ENCODE measurements at places on chromosomes 7 and 10.
A peak's percentile ranks its signal among the peaks of the same experiment; 100 is the strongest.

GRCh38 chr10:86815035-86815617, 58.7 kb downstream of the BMPR1A start:
- DNase-seq = peak; percentile 64

- no peak for DNase-seq
Measured at GRCh38 chr7:127474457-127474856, 81.9 kb upstream of the ZNF800 start.

DNA sequence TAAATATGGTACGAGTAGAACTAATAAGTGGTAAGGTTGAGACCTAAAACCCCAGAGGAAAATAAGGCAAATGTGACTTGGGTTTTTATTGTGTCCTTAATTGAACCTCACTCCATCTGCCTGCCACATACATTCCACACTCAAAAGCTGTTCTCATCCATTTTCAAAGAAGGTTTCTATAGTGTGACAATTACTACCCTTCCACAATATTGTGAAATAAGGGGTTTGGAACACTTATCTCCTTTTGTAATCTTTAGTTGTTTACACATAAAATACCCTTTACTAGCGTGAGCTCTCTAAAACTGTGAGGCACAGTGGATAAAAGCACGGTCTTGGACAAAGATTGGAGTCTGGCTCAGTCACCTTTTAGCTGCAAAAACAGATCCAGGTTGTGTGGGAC, 166.6 kb downstream of the THSD7A start:
- DNase-seq = no peak

DNA sequence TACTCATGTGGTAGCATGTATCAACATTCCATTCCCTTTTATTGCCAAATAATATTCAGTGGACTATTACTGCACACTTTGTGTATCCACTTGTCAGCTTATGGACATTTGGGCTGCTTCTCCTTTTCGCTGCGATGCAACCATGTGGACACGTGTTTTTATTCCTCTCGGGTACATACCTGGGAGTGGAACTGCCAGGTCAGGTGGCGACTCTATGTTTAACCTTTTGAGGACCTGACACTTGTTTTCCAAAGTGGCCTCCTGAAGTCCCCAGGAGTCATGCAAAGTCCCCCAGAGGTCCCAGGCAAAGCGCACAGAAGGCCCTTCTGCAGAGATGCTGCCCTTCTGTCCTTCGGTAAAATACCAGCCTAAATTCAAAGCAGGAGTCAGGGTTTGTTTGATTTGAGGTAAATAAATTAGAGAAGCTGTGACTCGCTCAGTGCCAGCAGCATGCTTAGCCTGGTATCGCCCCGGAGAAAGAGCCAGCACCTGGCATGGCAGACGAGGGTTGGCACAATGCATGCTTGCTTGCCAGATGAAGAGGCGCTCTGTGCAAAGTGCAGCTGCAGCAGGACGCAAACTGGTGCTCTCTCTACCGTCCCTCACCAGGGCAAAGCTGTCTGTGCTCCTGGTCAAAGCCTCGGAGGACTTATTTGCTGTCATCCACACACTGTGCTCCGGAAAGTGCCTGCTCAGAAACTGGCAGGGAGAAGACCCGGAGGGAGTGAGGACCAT, 37.8 kb downstream of the HIPK2 start:
- DNase-seq = no peak

DNA sequence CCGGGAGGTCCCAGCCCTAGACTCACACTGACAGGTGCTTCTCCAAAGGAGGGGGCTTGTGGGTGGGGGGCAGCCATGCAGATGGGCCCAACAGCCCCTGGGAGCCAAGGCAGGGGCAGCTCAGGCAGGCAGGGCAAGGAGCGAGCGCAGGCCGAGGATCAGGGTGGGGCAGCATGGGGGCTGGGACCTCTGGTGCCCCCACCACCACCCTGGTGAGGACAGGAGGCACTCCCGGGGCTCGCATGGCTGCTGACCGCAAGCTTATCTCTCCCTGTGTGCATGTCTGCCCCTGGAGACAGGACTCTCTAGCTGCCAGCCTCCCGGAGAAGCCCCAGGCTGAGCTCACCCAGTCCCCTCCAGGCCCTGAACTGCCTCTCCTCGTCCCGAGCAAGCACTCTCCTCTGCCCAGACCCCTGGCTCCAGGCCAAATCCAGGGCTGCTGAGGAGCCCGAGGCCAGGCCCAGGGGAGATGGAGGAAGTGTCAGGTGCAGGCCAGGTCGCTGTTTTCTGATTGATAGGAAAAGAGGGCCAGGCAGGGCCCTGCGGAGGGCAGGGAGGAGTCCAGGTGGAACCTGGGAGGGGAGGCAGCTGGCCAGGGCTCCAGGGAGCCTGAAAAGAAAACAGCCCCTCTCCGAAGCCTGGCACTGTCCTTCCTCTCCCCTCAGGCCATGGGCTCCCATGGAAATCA, 39.0 kb downstream of the PDGFA start:
- no peak for DNase-seq

DNA sequence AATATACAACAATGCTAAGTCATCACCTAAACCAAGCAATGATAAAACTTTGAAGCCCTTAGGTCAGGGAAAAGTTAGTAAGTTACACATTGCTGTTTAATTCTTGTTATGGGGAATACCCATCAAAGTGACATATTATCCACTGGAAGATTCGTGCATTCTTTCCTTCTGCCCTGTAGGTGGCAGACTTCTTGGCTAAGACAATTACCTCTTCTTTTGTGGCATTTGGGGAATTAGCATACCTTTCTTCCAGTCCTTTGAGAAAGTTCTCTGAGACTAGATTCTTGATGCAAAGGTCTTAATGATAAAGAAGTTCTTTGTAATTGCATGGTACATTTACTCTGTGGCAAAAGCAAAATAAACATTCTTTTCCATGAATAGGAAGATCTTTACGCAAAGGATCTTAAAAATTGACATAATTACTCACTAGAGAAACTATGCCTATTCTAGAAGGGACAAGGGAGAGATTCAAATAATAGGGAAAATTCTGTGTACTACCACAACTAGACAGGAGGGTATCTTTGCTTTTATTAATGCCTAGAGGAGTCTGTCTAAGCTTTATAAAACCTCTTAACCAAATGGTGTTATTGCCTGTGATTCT, 395.9 kb downstream of the GRM8 start:
- no peak for DNase-seq

DNA sequence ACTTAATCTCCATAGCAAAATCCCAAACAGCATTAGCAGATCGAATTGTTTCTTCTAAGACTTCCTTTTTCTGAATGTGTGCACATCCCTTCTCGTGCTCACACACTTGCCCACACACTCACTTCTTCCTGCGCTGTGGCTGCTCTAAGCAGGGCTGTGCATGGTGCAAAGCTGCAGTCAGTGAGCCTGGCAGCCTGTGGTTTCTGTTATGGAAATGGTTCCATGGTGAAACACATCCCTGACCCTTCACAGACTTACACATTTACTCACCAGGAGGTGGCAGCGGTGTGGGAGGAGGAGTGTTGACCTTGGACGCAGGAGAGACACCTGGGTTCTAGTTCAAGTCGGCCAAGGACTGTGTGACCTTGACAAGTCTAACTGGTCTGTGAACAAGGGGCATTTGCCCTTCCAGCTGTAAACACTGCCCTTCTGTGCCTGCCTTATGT, 24.9 kb downstream of the MTURN start:
- peak; percentile 29 for DNase-seq

- DNase-seq = no peak
Measured at GRCh38 chr7:31648288-31648687, 38.7 kb upstream of the PPP1R17 start.

- no peak for DNase-seq
Measured at GRCh38 chr7:22713463-22713862, 13.5 kb upstream of the IL6 start.

GRCh38 chr10:311901-312665, 176.8 kb downstream of the ZMYND11 start:
- peak; percentile 21 for DNase-seq

GRCh38 chr10:24556750-24557742, 166.6 kb downstream of the ARHGAP21 start:
- peak; percentile 63 for DNase-seq

DNA sequence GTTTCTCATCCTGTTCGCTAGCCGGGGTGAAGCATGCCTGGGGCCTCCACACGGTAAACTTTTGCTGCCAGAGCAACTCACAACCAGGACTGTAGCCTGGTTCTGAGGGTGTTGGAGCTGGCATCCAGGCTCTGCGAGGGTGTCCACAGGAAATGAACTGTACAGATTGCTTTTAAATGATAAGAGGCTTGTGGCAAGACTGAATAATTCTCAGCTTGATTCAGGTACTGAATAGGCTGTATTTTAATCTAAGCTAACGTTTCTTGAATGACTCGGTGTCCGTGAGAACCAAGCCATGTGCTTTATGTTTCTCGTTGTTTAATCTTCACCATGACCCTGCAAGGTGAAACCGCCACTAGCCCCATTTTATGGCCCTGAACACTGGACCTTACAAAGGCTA, 49.3 kb downstream of the EEPD1 start:
- no peak for DNase-seq

GRCh38 chr7:15332956-15333355, 228.9 kb downstream of the AGMO start:
- DNase-seq = no peak

GRCh38 chr10:77291596-77292505, 345.8 kb downstream of the KCNMA1 start:
- no peak for DNase-seq

DNA sequence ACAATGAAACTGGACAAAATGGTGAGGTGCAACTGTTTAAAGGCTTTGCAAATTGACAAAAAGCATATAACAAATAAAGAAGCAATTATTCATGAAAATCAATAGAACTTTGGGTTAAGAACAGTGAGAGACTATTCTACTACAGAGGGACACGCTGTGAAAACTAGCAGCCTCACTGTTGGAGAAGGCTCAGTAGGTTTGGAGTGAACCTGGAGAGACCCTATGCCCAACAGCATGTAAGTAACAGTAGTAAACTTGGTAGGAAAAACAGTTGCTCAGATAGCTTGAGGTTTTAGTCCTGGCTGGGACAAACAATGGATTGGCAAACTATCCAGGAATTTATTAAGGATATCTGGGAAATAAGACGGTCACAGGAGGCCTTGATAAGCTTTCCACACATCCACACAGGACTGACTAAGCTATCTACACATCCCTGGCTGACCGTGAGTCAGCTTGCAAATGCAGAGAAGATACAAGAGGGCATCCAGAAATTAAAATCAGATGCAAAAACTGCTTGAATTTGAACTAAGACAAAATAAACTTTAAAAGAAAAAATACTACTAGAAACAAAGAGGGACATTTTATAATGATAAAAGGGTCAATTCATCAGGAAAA, 15.9 kb downstream of the FAM149B1 start:
- peak; percentile 49 for DNase-seq

DNA sequence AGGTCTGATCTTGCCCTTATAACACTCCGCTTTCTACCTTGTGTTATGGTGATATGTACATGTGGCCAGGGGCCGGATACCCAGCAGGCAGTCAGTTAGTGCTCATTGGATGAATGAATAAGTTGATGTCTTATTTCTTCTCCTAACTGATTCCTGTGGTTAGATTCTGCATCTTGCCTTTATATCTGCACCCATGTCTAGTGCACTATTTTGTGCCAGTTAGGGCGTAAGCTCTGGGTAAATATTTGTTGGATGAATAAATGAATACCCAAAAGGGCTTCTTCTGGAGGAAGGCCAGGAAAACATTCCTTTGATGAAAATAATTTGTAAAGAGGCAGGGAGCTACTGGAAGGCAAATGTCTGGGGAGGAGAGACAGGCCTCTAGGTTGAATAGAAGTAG, 148.2 kb downstream of the CHN2 start:
- peak; percentile 27 for DNase-seq

- no peak for DNase-seq
Measured at GRCh38 chr10:32927750-32928149, 30.3 kb downstream of the ITGB1 start.

GRCh38 chr7:1964211-1964912, 268.4 kb downstream of the MAD1L1 start:
- no peak for DNase-seq

- no peak for DNase-seq
Measured at GRCh38 chr7:17520941-17521340, 222.5 kb downstream of the AHR start.

- peak; percentile 74 for DNase-seq
Measured at GRCh38 chr10:99551158-99551557, 18.4 kb downstream of the NKX2-3 start.

- DNase-seq = peak; percentile 63
Measured at GRCh38 chr10:77801474-77802161, 124.9 kb downstream of the DLG5 start.

DNA sequence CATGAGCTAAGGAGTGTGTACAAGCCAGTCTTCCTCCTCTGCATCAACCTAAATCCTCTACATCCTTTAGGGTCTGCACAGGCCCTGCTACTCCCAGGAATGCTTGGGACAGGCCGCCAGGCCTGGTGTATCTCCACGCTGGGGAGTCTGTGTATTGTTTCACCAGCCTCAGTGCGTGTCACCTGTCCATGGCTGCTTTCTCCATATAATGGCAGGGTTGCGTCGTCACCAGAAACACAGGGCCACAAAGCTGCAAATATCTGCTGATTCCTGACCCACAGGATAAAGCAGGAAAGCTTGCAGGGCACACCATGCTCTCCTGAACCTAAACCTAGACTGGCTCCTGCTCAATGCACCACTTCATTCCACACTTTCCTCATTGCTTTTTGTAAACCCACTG, 45.6 kb downstream of the COBL start:
- DNase-seq = no peak

DNA sequence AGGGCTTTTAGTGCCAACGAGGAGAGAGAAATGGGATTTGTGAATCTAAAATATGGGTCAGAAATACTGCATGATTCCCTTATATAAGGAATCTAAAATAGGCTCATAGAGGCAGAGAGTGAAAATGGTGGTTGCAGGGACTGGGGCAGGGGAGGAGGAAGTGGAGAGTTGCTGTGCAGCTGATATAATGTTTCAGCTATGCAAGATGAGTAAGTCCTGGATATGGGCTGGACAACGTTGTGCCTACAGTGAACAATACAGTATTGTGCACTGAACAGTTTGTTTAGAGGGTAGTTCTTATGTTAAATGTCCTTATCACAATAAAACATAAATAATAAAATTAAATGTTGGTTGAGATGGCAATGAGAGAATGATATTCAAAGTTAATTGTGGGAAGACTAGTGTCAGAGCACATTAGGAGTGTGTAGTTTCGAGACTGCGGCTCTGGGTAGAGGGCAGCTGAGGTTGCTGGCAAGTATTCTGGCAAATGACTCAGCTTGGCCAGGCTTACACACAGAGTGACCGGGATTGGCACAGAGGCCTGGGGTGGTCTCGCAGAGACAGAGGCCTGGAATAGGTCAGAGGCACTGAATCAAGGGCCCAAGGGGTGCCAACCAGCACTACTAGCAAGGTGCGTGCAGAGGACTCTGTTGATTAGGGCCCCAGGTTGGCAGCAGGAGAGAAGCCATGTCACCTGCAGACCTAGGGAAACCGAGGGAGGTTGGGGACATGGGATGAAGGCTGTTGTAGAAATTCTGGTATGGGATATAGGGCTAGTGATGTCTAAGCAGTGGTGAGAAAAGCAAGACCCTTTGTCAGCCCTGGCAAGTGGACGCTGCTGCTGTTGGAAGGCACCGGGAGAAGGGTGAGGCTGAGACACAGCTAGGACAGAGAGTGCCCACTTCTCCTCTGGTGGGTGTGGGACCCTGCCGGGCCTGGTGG, 2.8 kb upstream of the DEPP1 start:
- DNase-seq = peak; percentile 88

- no peak for DNase-seq
Measured at GRCh38 chr7:45368129-45368807, 205.9 kb upstream of the ADCY1 start.

- DNase-seq = no peak
Measured at GRCh38 chr7:35792873-35793489, 7.9 kb upstream of the SEPTIN7 start.

GRCh38 chr7:29988424-29989256, 961 bp downstream of the SCRN1 start:
- DNase-seq = peak; percentile 27
